T-helper 9 cell (primary cell): ENCODE measurements at places on chromosomes 11 and 22.

DNA sequence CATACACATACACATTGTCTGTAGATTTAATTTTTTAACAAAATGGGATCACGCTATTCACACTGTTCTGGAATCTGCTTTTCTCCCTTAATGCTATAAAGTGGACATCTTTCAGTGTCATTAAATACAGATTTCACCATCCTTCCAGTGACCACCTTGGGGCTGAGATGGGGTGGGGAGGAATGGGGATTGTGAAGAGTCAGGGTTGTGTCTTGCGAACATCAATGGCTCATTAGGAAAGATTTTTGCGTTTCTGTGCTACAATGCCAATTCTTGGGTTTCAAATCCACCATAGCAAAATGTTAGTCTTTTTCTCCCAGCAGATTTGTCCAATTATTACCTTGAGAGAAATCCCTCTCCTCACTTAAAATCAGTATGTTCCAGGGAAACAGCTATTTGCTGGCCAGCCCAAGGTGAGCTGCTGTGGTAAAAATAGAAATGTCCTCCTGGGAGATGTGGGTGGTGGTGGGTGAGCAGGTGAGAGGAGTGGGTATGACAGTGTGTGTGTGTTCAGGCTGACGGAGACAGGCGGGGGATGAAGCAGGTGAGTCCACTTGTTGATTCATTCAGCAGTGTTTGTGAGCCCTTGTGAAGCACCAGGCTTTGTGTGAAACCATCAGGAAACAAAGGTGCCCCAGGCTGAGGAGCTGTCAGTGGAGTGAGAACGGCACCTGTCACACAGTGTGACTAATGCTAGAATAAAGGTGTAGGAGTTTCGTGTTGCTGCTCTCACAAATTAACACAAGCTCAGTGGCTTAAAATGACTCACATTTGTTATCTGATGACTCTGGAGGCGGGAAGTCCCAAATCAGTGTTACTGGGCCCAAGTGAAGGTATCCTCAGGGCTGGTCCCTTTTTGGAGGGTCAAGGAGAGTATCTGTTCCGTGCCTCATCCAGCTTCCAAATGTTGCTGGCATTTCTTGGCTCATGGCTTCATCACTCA lies 1.7 kb upstream of the CBX6 start:
- DNase-seq = peak; percentile 30

- DNase-seq = no peak
Observed at GRCh38 chr11:14336507-14337503, 22.2 kb downstream of the RRAS2 start.

- DNase-seq = no peak
Observed at GRCh38 chr11:131198161-131199014, 172.0 kb upstream of the NTM start.

- DNase-seq = no peak
Observed at GRCh38 chr11:4076774-4077173, 17.8 kb upstream of the RRM1 start.

GRCh38 chr11:121576531-121576930 lies 123.8 kb upstream of the SORL1-AS1 start:
- DNase-seq = no peak

DNA sequence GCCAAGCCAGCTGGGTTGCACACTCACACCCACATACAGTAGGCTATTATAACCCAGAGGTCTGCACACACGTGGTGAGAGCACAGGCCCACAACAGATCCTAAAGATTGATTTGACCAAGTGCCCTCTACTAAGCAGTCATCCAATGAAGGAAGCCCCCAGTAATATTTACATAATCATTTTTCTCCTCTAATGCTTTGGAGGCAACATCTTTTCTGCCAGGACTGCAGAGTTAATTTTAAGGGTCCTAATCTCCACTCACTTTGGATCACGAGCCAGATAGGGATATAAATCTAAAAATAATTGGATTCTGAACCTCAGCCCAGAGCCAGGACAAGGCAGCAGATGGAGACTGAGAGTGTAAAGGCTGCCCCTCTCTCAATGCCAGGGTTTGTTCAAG lies 49.1 kb upstream of the MTNR1B start:
- no peak for DNase-seq

- no peak for DNase-seq
Observed at GRCh38 chr22:24836282-24836681, 30.3 kb downstream of the SGSM1 start.

- DNase-seq = no peak
Observed at GRCh38 chr11:29616611-29617010, 400.2 kb downstream of the KCNA4 start.

DNA sequence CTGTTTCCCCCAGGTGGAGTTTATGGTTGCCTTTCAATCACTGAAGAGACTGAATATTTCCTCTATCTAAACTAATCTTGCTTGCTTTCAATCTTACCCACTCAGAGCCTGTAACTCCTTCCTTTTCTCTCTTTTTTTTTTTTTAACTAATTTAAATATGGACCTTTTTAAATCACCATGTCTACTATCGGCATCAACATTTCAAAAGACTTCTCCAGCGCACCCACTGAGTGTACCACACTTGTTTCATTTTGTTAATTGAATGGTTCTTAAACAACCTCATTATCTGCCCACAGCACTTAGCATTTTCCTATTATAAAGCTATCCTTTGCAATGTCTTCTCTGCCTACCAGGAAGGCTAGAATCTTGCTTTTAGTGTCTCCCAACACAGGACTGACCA lies 1212.5 kb downstream of the LRRC4C start:
- no peak for DNase-seq

DNA sequence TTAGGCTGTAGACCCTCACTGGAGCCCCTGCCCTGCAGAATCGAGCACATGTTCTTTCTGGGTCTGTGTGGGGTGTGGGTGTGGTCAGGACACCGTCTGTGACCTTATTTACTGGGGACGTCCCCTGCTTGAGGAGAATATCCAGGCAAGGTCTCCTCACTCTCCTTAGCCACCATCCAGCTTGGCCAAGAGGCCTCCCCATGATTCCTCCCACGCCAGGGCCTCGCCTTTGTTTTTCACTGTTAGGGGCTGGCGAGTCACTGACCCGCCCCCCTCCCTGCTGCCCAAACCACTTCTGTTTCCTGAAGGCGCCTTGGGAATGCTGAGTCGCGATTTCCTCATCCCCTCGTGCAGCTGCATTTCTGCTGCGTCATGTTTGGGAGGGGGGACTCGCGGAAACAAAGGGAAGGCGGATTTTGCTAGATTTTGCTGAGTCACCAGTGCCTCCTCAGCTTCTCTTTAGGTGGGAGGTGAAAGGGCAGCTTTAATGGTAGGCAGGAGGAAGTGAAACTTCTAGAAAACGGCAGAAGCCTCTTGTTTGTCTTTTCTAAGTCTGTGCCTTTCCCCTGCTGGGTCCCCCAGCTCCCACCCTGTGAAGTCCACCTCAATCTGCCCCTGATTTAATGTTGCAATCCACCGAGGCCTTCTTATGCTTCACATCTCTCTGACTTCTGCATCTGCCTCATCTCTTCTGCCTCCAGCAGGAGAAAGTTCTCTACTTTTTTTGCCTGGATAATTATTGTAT lies 4.0 kb upstream of the HMOX1 start:
- DNase-seq = no peak

GRCh38 chr22:38756711-38757463 lies 1.1 kb upstream of the SUN2 start:
- no peak for DNase-seq
